ENCODE measurements at places on chromosomes 12 and 14. TPM values are rescaled to one million over a fixed set of nuclear protein-coding genes. Genes with fewer than 3 reads are reported as not detected.

GRCh38 chr12:69000540-69001243 is 67.7 kb upstream of the CPM start:
- no peak for DNase-seq

The LTB4R2 gene
- 1.0 TPM for total RNA-seq

The RNASE3 gene
- total RNA-seq: not detected

The ZNF385A gene
- total RNA-seq: 0.26 TPM

The EIF2S3B gene
- total RNA-seq: 0.29 TPM

The ZDHHC17 gene
- 365 TPM for total RNA-seq

- DNase-seq: no peak
Measured at GRCh38 chr12:97322388-97322787, 140.2 kb upstream of the RMST start.

The MSI1 gene
- total RNA-seq: 2.9 TPM

DNA sequence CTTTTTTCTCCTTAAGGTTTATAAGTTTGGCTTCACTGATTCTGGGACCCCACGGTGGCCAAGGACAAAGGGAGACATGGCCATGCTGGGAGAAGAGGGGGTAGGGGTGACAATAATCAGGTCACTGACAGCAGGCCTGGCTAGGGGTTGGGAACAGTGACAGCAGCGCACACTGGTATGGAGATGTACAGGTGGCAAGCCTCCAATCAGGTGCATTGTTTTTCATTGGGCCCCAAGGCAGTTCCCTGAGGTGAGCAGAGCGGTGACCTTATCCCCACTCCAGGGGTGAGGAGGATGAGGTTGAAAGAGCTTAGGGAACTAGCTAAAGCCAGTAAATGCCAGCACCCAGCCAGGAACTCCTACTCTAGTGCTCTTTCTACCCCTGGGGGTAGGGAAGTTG is 1.4 kb downstream of the SYNDIG1L start:
- no peak for DNase-seq

DNA sequence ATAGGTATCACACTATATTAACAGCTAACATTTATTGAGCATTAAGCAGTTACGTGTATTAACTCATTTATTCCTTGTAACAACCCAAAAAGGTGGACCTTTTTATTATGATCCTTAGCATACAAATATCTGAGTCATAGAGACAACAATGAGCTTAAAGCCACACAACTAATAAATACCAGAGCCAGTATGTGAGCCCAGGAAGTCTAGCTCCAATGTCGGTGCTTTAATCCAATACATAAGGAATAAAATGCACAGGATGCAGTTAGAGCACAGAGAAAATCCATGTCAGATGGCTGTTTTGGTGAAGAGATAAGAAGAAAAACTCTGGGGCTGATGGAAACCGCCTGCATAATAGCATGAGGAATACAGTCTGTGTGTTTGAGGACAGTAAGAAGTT is 888.6 kb downstream of the TMTC2 start:
- no peak for DNase-seq

The ERH gene
- total RNA-seq: 165 TPM

DNA sequence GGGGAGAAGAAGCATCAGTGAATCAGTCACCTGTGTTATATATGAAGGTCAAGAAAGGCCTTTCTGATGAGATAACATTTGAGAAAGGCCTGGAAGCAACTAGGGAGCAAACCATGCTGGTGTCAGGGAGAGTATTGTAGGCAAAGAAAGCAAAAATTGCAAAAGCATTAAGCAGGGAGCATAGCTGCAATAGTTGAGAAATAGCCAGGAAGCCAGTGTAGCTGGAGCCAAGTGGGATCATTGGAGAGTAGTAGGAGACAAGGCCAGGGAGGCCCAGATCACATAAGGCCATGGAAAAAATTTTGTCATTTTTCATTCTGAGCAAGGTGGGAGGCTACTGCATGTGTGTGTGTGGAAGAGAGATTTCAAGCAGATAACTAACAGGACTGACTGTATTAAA is 18.8 kb upstream of the MAGOHB start:
- no peak for DNase-seq

DNA sequence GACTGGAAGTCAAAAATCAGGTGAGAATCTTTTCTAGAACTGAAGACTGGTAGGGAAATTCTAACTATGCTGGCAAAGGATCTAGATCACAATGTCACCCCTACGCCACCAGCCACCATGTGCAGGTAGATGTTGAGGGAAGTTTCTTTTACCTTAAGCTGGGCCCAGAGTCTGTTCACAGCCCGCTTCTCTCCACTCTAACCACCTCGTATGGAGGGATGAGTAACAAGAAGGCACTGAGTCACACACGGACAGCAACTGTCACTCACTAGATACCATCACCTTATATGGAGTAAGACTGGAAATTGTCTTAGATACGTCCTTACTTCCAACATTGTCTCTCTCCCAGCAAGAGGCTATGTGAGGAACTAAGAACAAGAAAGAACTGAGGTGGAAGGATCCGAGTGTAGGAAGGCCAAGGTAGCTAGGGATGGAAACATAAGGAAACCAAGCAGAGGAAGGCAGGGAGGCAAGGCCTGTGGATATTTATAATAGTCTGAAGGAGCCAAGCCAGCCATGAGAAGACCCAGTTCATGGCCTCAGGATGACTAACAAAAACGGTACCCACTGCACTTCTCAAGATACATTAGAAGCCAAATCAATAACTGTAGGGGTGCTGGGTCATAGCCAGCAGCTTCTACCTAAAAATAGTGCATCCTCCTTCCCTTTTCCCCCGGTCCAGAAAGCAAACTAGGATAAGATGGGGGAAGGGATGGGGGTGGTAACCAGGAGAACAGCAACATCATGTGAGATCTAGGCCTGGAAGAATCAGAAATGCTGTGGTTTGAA is 15.5 kb downstream of the REM2 start:
- DNase-seq: no peak

GRCh38 chr12:80580254-80580653 is 127.2 kb upstream of the MYF6 start:
- no peak for DNase-seq

DNA sequence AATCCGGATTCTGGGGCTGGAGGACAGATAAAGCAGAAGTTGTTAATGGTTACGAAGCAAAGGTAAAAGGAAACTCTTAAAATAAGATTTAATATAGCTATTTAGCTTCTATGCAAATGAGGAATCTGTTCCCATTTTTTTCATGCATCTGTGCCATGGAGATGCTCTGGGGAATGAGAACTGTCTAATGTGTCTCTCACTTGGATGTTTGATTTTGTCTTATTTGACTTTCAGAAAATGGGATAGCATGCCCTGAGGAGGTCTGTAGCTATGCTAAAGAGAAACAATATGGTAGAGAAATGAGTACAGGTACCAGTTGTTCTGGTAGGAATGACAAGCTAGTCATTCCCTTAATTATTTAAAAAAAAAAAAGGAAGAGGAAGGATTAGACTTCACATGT is 24.3 kb downstream of the C12orf76 start:
- no peak for DNase-seq

The HRK gene
- 1.5 TPM for total RNA-seq

The LMO3 gene
- 20.9 TPM for total RNA-seq

DNA sequence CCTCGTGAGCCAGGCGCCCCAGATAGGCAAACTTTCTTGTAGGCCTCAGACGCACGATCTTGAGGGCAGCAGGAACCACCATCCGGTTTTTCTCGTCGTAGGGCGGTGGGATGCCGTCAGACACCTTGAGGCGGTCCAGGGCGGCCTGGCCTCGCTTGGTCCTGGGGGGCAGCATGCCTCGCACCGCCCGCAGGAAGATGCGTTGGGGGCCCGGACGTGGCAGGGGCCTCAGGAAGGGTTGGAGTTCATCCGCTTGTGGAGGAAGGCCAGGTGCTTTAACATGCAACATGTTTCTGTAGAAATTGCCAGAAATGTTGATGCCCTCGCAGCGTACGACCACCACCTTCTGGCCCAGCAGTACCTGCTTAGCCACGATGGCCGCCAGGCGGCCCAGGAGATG is 5.5 kb upstream of the TSPAN9 start:
- no peak for DNase-seq

The DBX2 gene
- total RNA-seq: not detected

The STAB2 gene
- 19.4 TPM for total RNA-seq

The KCNH3 gene
- not detected for total RNA-seq

- DNase-seq: no peak
Measured at GRCh38 chr14:84856751-84857534, 673.0 kb upstream of the FLRT2 start.

GRCh38 chr14:86203843-86204242 is 673.9 kb downstream of the FLRT2 start:
- DNase-seq: no peak

- no peak for DNase-seq
Measured at GRCh38 chr12:93116632-93117031, 187.5 kb upstream of the EEA1 start.

DNA sequence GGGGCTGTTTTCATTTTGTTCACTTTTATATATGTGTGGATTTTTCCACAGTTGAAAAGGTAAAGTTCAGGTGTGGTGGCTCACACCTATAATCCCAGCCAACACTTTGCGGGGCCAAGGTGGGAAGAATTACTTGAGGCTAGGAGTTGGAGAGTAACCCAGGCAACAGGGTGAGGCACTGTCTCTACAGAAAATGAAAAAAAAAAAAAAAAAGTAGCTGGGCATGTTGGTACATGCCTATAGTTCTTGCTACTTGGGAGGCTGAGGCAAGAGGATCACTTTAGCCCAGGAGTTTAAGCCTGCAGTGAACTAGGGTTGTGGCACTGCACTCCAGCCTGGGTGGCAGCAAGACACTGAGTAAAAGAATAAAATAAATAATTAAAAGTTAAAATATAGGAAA is 326.5 kb downstream of the NAV3 start:
- no peak for DNase-seq

DNA sequence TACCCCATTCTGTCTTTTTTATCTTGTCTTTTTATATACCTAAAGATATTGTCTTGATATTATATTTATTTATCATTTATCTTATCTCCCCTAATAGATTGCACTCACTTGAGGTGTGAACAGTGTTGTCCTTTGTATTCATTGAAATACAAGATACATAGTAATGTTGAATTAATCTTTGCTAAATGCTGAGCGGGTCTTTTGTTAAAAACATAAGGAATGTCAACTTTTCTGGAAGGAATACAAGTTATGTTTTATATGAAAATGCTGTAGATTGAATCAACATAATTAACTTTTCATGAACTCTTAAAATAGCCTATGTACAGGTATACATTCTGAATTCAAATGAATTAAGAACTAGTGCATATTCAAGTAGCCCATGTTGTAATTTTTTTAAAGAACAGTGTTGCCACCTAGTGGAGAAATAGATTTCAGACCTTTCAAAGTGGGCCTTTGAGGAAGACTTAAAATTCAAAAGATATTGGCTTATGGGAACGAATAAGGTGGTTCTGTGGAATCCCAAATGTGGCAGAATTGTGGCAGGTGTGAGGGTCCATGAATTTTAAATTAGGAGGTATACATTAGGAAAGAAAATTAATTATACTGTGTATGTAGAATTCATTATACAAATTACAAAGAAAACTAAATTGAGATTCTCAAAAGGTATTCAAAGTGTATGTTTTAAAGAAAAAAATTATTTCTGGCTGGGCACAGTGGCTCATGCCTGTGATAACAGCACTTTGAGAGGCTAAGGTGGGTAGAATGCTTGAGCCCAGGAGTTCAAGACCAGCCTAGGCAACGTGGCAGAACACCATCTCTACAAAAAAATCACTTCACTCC is 19.1 kb downstream of the BBOF1 start:
- DNase-seq: no peak

The TOGARAM1 gene
- total RNA-seq: 33.0 TPM
